COR-L47 (cell line): ENCODE measurements at places on chromosomes 7 and 10.
A peak's percentile ranks its signal among the peaks of the same experiment; 100 is the strongest.

GRCh38 chr7:25091779-25092178 lies 33.3 kb downstream of the CYCS start:
- no peak for DNase-seq

DNA sequence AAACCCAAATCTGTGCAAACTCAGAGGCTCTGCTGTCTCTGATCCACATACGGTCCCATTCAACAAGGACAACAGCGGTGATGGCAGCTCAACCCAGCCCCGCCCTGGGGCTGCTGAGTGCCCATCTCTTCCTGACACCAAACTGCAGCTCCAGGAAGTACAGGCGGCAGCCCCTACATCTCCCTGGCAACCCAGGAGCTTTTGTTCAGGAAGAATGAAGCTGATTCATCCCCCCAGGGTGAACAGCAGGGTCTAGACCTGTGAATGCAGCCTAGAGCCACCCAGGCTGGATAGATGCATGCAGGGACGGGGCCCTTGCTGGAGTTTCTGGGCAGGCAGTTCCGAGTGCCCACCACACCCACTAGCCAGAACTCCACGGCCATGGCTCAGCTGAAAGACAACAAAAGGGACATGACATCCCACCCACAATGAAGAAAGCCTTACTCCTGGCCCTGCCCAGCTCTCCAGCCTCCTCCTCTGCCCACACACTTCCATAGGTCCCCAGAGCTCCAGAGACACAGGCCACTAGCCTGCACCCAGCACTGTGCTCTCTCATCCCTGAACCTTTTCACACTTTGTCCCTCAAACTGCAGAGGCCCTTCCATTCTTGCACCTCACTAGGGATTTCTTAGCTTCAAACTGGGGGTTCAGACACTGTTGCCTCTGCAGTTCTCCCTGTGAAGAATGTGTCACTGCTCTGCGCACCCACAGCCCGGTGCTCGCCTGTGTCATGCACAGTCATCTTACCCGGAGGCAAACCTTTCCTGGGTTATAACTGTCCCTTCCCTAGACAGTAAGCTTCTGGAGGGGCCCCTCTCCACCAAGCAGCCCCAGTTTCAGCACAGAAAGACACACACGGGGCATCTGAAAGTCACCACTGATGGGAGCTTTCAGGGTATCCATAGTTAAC lies 99.1 kb downstream of the GRID1 start:
- DNase-seq = no peak

GRCh38 chr7:129531721-129532120 lies 29.4 kb downstream of the SMKR1 start:
- no peak for DNase-seq

DNA sequence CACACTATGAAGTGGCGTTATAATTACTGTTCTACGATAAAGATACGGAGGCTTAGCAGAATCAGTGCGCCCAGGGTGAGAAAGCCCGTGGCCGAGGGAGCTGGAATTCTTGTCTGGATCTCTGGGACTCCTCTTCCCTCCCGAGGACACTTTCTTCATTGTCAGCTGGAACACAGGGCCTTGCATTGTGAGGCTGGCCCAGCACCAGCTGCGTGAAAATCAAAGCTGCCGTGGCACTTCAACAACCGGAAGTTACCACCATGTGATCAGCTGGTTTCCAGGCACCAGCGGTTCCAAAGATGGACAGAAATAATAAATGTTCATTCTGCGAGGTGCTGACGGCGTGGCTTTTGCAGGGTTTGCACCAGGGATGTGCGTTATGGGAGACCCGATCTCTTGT lies 234.0 kb upstream of the PITRM1 start:
- no peak for DNase-seq

GRCh38 chr10:124472071-124472470 lies 10.4 kb downstream of the LHPP start:
- DNase-seq = no peak

DNA sequence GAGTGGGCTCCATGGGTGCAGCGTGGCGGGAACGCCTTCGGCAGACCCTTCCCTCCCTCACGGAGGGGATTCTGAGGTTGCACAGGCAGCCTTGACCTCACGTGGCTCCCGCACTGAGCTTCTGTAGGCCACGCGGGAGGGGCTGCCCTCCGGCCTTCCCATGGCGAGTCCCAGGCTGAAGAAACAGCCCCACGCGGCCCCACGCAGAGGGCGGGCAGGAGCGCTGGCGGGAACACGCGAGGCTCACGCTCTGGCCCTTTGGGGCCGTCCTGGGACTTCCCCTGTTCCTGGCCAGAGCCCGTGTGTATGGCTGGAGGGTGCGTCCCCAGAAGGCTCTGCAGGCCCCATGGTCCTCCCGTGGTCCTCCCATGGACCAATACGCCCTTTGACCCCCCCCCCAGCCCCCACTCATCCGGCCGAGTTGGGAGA lies 21.7 kb upstream of the NKX6-2 start:
- no peak for DNase-seq

DNA sequence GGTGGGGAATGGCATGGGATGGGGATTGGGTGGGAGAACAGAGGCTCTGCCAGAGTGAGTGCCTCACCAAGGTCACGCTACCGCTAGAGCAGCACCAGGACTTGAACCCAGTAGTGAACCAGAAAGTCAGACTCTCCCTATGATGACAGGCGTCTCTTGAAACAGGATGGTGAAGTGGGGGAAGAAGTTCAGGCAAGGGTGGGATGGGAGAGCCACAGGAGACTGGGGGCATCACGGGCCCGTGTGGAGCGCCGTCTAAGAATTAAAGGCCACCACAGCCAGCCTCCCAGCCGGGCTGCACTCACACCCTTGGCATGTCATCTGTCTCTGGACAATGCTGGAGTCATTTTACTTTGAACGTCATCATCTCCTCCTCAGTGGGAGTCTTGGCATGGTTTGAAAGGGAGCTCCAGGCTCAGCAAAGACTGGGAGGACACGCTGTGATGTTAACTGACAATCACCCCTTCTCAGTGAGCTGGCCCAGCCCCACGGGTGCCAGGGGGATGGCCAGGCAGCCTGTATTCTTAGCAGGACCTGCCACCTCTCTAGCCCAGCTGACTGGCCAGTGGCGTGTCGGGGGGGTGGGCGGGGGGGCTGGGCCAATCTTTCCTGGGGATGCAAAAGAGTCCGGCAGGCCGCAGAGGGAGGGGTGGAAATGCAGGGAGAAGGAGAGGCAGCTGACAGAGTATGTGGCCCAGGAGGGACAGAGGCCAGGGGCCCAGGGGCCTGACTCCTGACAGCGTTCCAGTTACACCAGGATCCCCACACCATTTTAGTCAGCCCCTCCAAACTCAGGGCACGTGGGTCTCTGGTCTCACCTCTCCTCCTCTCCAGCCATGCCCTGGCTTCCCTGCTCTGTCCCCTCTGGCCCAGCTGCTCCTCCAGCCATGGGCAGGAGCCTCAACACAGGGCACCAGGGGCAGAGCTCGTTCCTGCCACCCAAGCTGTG lies 96.2 kb downstream of the VOPP1 start:
- peak; percentile 82 for DNase-seq

GRCh38 chr10:5603091-5603847 lies 63.1 kb downstream of the ASB13 start:
- DNase-seq = no peak

GRCh38 chr7:106982415-106982814 lies 62.1 kb upstream of the PRKAR2B start:
- peak; percentile 53 for DNase-seq

GRCh38 chr7:135299235-135299634 lies 65.6 kb downstream of the STRA8 start:
- DNase-seq = no peak

GRCh38 chr7:105187302-105188169 lies 173.5 kb downstream of the KMT2E start:
- DNase-seq = no peak

- DNase-seq = no peak
Measured at GRCh38 chr10:75652146-75652740, 220.8 kb downstream of the LRMDA start.

GRCh38 chr7:36884351-36884750 lies 160.1 kb upstream of the AOAH start:
- no peak for DNase-seq

- no peak for DNase-seq
Measured at GRCh38 chr10:28201410-28202400, 101.2 kb downstream of the MPP7 start.

GRCh38 chr10:75223507-75223906 lies 12.2 kb downstream of the COMTD1 start:
- DNase-seq = no peak

GRCh38 chr10:106931159-106931852 lies 233.2 kb downstream of the SORCS1 start:
- no peak for DNase-seq

GRCh38 chr10:110901954-110902819 lies 16.8 kb downstream of the BBIP1 start:
- DNase-seq = no peak

DNA sequence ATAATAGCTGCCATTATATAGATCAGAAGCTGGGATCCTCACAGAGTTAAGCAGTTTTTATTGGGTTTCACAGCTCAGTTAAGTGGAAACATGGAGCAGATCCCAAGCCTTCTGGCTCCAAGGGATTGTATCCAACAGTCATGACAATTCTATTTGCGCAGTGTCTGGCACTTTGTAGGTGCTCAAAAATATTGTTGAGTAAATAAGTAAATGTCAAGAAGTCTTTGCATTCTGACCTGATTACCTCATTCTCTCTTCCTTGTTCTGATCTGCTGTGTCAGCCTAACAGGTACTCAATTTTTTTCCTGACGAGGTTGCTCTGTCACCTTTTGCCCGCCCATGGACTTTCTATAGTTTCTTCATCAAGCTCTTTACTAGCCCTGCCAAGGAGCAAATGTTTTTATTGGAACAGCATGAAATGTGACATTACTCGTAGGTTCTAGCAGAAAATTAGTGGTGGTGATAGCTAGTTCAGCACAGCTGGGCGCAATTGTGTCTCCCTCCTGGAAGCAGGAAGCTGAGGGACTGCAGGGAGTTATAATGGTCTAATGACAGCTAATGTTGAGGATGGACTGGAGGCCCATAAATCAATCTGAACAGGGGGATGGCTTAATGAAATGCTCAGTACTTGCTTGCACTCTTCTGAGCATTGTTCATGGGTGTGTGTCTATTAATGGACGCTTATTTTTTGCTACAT lies 680.2 kb downstream of the CCSER2 start:
- peak; percentile 45 for DNase-seq

- peak; percentile 41 for DNase-seq
Measured at GRCh38 chr7:70434376-70434775, 697.6 kb upstream of the GALNT17 start.

DNA sequence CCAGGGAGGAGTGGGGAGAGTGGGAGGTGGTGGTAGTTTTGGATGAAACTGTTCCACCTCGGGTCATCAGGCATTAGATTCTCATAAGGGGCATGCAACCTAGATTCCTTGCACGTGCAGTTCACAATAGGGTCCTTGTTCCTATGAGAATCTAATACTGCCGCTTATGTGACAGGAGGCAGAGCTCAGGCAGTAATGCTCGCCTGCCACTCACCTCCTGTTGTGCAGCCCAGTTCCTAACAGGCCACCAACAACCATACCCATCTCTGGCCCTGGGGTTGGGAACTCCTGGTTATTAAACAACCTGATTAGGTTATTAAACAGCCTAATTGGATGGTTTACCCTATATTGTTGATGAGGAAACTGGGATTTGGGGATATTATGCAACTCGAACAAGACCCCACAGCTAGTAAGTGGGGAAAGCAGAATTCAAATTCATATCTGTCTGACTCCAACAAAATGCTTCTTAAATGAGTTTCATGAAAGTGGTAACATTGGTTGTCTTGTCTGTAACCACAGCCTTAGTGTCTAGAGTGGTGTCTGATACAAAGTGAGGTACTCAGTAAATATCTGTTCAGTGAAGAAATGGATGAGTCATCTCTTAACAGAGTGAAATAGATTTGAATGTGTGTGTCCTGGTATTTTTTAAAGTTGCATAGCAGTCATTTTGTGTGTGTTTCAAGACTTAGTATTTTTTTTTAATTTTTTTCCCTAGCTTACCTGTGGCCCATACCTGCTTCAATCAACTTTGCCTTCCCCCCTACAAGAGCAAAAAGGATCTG lies 101.6 kb downstream of the HECTD2 start:
- DNase-seq = no peak
